Karpas-422 (cell line): ENCODE measurements at places on chromosomes 5 and 9. TPM values are rescaled to one million over a fixed set of nuclear protein-coding genes. Genes with fewer than 3 reads are reported as not detected.

The PSD2 gene
- total RNA-seq = not detected in 2 replicates

DNA sequence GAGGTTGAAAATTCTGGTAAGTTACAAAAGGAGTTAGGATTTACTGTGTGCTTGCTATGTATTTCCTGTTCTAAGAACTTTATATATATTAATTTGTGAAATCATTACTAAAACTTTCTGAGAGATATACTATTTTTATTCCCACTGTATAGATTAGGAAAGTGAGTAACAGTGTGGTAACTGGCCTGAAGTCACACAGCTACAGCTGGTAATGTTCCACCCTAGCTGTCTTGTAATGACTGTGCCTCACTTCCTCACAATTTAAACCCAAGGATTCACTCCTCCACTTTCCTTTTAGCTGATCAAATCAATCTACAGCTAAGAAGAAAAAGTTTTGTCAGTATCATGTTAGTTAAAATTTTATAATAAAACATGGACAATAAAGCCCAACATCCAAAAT, 278.8 kb downstream of the GAS1 start:
- no peaks in the 10 kb centered on the region for H3K4me1 ChIP-seq
- H3K4me3 ChIP-seq = no peak overlapping the region
- no peak for DNase-seq
- H3K27ac ChIP-seq = no peak overlapping the region
- no peaks in the 10 kb centered on the region for H3K36me3 ChIP-seq
- 0 out of 2 replicates have a peak, but pooled peaks cover 2% of the 10 kb centered on the region for H3K27me3 ChIP-seq

GRCh38 chr9:135408476-135409254, 70.9 kb upstream of the PPP1R26 start:
- no peak overlapping the region for H3K27ac ChIP-seq
- H3K4me3 ChIP-seq = no peak overlapping the region
- H3K36me3 ChIP-seq = no peaks in the 10 kb centered on the region
- no peaks in the 10 kb centered on the region for H3K4me1 ChIP-seq
- no peaks in the 10 kb centered on the region for H3K27me3 ChIP-seq
- DNase-seq = no peak

DNA sequence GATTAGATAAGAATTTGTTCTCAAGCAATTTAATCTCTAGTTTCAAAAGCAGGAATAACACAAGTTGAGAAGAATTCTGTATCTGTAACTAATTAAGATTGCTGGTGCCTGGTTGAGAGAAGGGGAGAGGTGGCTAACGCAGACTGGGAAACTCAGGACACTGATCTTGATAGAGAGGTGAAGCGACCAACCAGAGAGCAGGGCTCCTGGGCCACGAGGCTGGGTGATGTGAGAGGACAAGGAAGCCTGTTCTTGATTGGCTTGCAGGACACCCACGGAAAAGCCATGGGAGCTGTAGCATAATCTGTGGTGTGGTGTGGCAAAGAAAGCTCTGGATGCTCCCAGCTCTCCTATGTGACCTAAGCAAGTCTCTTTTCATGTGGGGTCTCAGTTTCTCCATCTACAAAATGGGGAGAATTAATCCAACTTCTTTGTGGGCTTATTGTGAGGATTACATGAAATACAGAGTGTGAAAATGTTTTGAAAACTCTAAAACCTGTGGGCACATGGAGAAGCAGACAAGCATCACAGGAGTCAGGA, 594.1 kb upstream of the BRINP1 start:
- no peak for DNase-seq
- H3K4me1 ChIP-seq = no peaks in the 10 kb centered on the region

The SOWAHA gene
- not detected in 2 replicates for total RNA-seq

The DMRT2 gene
- not detected in 2 replicates for total RNA-seq

DNA sequence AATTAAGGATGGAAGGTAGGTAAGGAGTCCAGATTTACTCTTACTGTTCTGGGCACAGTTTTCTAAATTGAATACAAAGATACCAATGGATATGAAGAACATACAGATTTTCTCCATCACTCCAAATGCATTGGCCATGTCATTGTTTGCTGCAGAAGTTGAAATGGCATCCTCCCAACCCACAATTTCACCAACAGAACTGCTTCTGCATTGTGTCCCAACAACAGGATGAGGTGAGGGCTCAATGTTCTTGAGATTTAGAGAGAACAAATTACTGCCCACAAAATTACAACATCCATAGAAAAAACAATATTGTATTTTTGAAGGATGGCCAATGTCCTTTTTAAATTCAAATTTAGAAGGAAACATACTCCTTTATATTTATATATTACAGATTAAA, 88.9 kb downstream of the NUDT12 start:
- no peaks in the 10 kb centered on the region for H3K4me1 ChIP-seq
- no peak overlapping the region for H3K4me3 ChIP-seq
- DNase-seq = no peak
- H3K27me3 ChIP-seq = no peaks in the 10 kb centered on the region

DNA sequence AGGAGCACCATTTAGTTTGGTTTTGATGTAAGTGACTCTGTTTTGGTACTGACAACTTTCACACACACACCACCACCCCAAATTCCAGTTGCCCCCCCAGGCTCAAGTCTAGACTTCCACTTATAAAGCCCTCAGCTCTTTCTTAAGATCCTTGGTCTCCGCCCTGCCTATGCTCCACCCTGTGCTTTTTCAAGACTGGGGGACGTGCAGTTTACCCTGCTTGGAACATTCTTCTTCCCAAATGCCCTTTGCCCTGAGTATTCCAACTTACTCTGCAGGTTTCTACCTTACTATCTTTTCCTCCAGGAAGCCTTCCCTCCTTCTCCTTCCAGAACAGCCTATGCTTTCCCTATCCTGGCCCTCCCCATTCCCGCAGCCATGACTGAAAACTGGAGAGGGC, 1.5 kb upstream of the TRIM14 start:
- no peak overlapping the region for H3K4me3 ChIP-seq
- no peak for DNase-seq
- H3K4me1 ChIP-seq = peaks cover 32% of the 10 kb centered on the region
- H3K36me3 ChIP-seq = no peaks in the 10 kb centered on the region

- H3K4me1 ChIP-seq = no peaks in the 10 kb centered on the region
- no peak overlapping the region for H3K27ac ChIP-seq
- no peak for DNase-seq
Observed at GRCh38 chr9:126283799-126284465, 42.7 kb upstream of the MVB12B start.
